NCI-H1105 treated with DMSO at 0.1 percent for 48 hours (cell line): ENCODE measurements at places on chromosomes 1 and 21.

- DNase-seq, result no peak
Observed at GRCh38 chr1:61387829-61388228, 305.5 kb downstream of the NFIA start.

DNA sequence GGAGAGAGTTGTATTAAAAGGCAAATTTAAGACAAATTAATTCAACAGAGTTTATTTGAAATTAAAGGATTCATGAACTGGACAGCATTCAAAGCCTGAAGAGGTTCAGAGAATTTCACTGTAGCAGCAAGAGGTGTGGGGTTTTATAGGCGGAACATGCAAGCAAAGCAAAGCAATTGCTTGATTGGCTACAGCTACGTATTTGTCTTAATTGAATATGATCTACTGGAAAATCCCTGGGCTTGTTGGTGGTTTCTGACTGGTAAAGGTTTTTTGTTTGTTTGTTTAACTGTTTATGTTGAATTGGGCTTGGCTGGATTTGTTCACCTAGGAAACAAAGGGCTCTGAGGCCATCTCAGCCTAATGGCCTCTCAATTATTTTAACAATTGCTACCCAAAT, 61.5 kb downstream of the KCNK1 start:
- no peak for DNase-seq

- no peak for DNase-seq
Observed at GRCh38 chr1:42784547-42784945, 245 bp upstream of the TMEM269 start.

- peak; percentile 55 for DNase-seq
Observed at GRCh38 chr21:42258150-42258884, 39.4 kb downstream of the ABCG1 start.

- DNase-seq, result no peak
Observed at GRCh38 chr1:235206533-235207208, 45.6 kb upstream of the RBM34 start.

DNA sequence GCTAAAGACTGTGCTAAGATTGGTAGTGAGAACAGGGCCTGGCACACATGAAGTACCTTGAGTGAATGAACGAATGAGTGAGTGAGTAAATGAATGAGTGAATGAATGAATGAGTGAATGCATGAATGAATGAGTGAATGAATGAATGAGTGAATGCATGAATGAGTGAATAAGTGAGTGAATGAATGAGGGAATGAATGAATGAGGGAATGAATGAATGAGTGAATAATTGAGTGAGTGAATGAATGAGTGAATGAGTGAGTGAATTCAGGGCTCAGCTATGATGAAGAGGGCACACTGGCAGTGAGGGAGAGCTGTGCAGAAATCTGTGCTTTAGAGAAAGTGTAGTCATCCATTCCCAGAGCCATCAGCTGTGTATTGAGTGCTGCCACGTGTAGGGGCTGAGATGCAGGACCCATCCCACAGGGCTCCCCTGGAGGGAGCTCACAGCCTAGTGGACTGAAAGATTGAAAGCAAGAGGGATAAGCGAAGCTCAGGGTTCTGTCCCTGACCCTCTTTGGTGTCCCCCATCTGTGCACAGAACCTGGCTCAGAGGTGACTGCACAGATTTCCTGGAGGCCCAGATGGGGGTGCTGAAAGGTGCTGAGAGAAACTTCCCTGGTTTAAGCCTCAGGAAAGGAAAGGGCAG, 217.9 kb upstream of the VAMP3 start:
- no peak for DNase-seq

DNA sequence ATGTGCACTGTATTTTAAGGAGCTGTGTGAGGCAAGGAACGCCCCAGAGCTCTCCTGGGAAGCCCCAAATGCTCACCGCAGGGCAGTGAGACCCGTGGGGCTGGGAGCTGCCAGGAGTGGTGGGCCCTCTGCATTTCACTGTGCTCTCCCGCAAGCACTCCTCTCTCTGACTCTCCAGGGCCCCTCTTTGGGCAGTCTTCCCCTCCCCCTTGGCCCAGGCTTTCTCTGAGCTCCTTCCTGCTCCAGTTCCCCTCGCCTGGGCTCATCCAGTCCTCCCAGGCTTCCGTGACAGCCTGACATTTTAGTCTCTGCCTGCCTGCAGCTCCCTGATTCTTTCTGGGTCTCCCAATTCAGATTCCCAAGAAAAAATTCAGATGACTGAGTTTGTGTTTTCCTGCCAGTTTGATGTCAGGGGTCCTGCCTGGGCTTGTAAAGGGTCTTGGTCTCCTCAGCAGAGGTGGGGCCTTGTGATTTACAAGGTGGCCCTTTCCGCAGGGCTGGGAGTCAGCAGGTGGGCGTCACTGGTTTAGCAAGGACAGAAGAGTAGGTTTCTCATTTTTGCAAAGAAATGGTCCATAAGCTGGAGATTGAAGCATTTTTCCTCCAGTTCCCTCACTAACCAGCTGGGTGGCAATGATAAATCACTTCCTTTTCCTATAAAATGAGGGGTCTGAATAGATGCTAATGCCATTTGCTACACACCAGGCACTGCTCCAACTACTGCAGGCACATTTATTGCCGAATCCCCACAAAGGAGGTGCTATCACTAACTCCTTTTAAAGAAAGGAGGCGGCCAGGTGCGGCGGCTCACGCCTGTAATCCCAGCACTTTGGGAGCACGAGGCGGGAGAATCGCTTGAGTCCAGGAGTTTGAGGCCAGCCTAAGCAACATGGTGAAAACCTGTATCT, 1.9 kb upstream of the CA6 start:
- no peak for DNase-seq

DNA sequence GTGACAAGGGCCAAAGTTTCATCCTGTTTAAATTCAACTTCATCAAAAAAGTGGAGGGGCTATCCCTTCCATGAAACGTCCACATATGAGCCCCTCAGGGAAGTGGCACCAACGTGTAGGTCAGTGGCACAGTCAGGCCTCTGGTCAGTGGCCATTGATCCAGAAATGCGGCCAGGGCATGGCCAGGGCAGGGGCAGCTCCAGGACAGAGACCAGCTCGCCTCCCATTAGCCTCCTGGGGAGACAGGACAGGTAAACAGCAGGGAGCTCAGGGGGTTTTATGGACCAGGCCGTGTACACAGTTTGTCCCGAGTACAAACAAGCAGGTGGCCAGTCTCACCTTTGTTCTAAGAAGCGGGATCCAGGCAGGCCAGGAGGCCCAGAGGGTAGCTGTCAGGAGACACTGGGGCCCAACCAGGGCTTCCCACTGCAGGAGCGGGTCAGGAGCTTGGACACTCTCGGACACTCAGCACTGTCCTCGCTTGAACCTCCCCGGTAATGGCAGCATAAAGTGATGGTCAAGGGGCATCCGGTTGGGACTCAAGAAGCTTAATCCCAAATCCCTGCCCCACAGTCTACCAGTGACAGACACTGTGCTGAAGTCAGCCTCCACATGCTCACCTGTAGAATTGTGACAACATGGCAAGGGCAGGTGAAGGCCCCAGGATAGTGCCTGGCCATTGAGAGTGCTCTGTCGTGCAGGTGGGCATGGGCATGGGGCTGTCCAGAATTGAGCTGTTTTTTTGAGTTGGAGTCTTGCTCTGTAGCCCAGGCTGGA, 144.1 kb upstream of the ERRFI1 start:
- DNase-seq, result no peak

- no peak for DNase-seq
Observed at GRCh38 chr1:209073879-209074278, 509.6 kb upstream of the CAMK1G start.

GRCh38 chr1:157249326-157249725, 111.1 kb upstream of the ETV3 start:
- no peak for DNase-seq

DNA sequence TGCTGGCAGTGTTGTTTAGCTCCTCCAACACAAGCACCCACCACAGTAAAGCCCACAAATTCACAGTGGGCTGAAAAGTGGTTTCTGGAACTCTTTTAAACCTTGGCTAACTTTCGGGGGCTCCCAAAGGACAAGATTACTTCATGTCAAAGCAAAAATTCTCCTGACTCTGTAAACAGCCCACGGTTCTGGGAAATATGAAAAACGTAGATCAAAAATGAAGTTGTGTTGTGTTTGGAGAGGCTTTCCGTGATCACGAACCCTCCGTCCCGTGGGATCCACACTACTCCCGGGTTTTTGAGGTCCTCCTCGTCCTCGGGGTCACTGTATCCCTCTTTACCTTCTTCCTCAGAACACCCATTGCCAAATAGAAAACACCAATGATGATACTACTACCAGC, 159.0 kb upstream of the RUNX1 start:
- no peak for DNase-seq

DNA sequence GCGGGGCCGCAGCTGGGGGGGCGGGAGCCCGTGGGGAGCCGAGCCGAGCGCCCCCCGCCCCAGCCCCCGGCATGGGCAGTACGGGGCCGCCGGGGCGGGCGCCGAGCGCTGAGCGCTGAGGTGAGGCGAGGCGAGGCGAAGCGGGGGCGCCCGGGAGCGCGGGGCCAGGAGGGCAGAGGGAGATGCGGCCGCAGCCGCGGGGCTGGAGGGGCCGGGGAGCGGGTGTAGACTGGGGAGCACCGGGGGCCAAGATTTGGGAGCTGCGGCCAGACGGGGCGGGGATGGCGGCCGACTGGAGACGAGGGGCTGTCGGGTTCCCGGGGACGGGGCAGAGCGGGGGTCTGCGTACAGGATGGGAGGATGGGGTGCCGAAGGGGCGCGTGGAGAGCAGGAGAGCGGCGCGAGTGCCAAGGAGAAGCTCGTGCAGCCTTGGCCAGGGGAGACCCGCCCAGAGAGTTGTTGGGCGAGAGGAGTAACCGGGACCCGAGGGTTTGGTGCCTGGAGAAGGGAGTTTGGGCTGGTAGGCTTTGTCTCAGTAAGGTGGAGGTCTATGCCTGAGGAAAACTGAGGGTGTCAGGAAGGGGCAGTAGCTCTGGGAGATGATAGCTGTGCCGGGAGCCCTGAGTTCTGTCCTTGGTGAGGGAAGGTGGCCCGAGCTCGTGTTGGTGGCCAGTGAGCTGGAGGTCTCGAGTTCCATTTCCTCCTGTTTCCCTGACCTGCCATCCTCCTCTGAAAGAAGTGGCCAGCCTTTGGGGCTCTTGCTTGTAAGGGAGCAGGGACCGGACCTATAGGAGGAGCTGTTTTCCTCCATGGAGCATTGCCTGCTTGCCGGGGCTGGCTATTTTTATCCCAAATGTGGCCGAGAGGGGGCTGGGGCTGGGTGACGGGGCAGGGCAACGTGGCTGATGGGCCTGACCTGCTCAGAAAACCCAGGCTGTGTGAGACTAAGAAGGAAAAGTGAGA, 539 bp downstream of the ATP8B2 start:
- DNase-seq, result no peak

GRCh38 chr1:64955097-64956009, 11.0 kb downstream of the JAK1 start:
- DNase-seq, result no peak

- DNase-seq, result no peak
Observed at GRCh38 chr1:55538428-55538827, 323.3 kb upstream of the USP24 start.

DNA sequence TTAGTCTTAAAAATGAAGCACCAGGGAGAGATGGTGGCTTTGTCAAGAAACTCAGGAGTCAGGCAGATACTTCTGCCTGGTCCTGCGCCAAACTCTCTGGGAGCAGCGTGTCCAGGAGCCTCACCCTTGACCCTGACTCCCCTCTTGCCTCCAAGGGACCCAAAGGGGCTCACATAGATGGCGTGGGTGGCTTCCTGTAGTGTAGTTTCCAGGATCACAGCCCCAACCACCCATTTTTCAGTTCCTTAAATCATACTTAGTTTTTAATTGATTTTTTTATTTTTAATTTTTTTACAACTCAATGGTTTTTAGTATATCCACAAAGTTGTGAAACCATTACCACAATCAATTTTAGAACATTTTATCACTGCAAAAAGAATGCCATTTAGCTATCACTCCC, 107.7 kb upstream of the IGSF21 start:
- no peak for DNase-seq

- DNase-seq, result no peak
Observed at GRCh38 chr1:218742467-218743262, 397.5 kb downstream of the TGFB2 start.

DNA sequence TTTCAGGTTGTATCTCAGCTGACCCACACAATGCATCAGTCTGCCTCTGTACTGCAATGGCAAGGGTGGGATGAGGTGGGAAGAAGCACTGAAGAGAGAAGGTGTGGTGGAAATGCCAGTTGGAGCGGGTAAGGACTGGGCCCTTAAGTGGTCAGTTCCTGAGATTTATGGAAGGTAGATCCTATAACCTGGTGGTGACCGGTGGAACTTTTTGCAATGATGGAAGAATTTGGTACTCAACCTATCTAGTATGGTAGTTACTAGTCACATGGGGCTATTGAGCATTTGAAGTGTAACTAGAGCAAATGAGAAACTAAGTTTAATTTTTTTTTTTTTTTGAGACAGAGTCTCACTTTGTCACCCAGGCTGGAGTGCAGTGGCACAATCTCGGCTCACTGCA, 8.2 kb upstream of the HPCAL4 start:
- no peak for DNase-seq

- DNase-seq, result no peak
Observed at GRCh38 chr1:64748222-64748621, 3.3 kb downstream of the RAVER2 start.

GRCh38 chr1:61692155-61692800, 32.7 kb downstream of the TM2D1 start:
- no peak for DNase-seq

DNA sequence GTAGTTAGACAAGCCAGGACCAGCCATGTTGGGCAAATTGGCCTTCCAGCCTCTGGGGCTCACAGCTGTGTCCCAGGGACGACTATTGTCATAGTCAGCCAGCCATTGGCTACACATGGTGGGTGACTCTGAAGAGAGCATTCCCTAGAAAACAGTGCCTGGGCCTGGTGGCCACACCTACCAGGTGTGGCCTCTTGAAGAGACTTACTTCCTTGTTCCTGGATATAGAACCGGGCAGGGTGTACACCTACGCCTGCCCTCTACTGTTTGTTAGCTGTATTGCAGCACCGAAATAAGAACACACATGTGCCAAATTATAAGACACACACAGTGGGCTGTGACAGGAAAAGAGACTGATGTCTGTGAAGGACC, 134.6 kb upstream of the ARHGEF16 start:
- DNase-seq, result peak; percentile 65

DNA sequence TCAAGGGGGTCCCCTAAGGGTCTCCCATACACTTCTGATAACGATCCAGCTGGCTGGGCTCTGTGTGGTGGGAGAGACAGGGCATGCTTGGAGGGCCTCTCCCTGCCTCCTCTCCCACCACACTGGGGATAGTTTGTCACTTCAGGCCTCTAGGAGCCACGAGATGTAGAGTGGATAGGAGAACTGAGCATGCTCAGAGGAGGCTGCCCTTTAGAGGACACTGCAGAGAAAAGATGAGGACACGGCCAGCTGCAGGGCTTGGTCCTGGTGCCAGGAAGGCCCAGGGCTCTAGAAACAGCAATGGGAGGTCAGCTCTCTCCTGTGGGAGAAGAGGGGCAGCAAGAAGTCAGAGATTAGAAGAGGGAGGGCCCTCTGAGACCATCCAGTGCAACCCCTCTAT, 25.7 kb downstream of the SLC9A1 start:
- no peak for DNase-seq

GRCh38 chr1:110123224-110123623, 11.0 kb downstream of the UBL4B start:
- no peak for DNase-seq

GRCh38 chr1:5110508-5110907, 456.1 kb downstream of the AJAP1 start:
- no peak for DNase-seq
